Femur (tissue), 1 donor: ENCODE measurements at places on chromosomes 13 and 19.

DNA sequence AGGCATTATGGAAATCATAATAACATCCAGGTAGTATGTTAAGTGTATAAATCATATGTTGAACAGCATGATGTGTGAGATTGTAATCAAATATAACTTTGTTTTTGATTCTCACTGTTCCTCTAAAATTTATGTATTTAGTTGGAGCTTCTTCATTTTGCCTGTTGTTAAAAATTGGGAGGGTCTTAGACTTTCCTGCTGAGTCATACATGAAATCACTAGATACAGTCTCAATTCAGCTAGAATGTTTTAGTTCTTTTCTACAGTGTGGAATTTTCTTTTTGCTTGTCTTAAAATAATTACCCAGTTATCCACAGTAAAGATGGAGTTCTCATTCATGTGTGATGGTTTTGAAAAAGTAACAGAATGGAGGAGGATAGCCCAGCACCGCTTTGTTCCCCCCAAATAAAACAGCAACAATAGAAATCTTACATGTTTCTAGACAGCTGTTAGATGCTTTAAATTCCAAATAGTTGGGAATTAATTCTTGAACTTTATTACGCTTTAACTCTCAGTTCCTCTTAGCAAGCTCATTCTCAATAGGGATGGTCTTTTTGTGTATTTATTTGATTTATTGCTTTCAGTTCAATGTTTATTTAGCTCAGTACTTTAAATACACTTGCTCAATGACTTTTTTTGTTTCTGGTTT lies 109.5 kb downstream of the PDS5B start:
- DNase-seq: no peak

DNA sequence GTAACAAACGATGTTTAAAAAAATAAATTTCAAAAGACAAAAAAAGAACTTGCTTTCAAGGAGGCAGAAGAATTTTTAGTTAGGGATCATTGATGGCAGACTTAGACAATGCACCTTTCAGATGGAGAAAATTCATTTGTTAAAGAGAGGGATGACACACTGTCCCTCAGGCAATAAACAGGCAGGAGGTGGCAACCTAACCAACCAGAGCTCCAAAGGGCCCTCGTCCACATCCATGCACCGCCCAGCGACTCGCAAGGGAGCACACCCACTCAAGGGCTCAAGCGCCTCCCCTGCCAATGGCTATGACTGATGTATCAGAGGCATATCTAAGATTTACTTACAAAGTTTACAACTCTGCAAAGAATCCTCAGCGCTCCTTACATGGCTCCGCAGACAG lies 81.9 kb downstream of the TUBGCP3 start:
- DNase-seq: no peak

DNA sequence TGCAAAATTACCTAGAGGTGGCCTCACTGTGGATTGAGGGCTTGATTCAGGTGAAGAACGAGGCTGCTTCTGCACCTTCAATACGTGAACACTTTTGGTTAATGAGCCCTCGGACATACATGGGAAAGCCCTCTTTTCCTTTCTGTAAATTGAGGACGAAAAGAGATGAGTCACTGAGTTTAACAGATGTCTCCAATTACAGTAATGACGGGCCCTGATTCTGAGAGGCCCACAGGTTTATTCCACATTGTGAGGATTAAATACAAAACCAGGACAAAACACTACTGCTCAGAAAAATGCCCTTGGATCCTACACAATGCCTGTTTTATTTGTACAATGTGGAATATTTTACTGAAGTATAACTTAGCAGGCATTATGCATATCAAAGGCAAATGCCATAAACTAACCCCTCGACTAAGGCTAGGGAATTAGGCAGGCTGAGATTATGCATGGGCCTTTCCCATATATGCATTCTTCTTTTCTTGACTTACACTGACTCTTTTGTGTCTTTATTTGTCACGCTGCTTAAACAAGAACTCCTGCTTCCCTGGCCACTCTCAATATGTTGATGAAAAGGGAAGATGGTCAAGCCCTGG lies 819.9 kb downstream of the OLFM4 start:
- no peak for DNase-seq

DNA sequence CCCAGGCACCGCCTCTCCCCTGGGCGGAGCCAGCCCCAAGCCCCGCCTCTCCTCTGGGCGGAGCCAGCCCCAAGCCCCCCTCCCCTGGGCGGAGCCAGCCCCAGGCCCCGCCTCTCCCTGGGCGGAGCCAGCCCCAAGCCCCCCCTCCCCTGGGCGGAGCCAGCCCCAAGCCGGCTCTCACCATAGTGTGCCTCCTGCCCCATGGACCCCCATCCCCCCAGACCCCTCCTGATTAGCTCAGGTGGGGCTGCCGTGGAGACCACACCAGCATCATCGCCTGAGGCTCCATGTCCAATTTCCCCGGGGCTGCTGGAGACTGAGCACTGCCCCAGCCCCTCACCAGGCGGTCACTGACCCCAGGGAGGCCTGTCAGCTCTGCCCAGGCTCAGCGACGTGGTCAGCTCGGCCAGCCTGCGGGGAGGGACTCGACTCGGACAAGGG lies 4.2 kb upstream of the MADCAM1 start:
- peak; percentile 33 for DNase-seq

DNA sequence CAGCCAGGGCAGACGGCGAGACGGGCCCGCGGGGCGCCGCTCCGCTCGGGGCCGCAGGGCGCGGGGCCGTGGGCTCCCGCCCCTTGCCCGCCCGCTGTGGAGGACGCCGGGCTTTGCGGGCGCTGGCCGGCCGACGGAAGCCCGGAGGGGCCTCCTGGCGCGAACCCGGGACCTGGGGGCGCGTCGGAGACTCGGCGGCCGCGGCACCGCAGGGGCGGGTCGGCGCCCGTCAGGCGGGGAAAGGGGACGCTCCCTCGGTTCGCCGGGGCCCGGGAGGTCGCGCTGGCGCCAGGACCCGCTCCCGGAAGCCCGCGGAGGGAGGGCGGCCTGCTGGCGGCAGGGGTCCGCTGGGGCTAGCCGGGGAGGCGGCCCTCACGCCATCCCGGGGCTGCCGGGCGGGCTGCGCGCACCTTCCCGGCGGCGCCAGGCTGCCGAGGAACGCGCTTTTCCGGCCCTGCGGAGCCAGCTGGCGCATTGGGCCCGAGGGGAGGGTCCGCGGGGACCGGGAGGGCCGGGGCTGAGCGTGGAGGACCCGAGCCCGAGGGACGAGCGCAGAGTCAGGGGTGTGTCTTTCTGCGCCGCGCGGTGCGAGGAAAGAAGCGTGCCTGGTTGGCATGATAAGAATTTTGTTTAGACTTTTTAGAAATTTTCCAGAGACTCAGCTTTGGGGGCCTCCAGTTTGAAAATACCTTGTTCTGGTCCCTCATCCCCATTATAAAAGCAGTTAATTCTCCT lies 511 bp downstream of the GARRE1 start:
- DNase-seq: peak; percentile 55

GRCh38 chr13:75797239-75797638 lies 161.1 kb downstream of the LMO7 start:
- no peak for DNase-seq

DNA sequence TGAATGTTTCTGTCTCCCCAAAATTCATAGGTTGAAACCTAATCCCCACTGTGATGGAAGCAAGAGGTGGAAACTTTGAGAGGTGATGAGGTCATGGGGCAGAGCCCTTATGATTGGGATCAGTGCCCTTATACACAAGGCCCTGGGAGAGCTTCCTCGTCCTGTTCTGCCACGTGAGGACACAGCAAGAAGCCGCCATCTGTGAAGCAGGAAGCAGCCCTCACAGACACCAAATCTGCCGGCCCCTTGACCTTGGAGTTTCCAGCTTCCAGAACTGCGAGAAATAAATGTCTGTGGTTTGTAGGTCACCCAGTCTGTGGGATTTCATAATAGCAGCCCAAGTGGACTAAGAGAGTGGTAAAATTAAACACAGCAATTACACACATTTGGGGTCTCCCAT lies 737.4 kb downstream of the UQCRFS1 start:
- no peak for DNase-seq

GRCh38 chr13:61700620-61701019 lies 285.0 kb upstream of the PCDH20 start:
- DNase-seq: no peak

GRCh38 chr13:51704399-51705313 lies 99.3 kb downstream of the DHRS12 start:
- DNase-seq: no peak
